Activated CD4-positive, alpha-beta memory T cell treated with anti-CD3 and anti-CD28 coated beads, Interleukin-2, amount 10 ng/mL, durations not matched to agents 7 days and 5 days (primary cell): ENCODE measurements at places on chromosomes 5 and 9. TPM values are rescaled to one million over a fixed set of nuclear protein-coding genes. Genes with fewer than 3 reads are reported as not detected.

Gene IQGAP2
- 124 TPM for total RNA-seq

Gene MPDZ
- not detected for total RNA-seq

Gene IL3
- 1.4 TPM for total RNA-seq

DNA sequence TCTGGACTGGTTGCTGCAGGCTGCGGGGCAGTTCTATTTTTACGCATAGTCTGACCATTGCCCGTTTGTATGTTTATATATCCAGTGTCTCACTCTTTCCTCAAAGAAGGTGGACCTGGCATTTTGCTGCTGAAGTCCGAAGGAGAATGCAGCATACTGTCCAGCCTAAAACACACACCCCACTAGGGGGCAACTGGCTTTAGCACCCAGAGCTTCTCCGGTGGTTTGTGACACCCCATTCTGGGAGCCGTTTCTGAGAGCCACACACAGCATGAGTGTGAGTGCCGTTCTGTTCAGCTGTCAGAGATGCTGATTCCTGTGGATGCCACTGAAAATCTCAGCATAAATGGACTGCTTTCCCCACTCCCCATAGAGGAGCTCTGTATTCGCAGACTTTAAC lies 290.5 kb upstream of the TAS2R1 start:
- no peak for DNase-seq

- no peak for DNase-seq
Observed at GRCh38 chr5:6576861-6577501, 55.9 kb downstream of the NSUN2 start.

Gene RANBP3L
- not detected for total RNA-seq

- DNase-seq: no peak
Observed at GRCh38 chr5:154713615-154714125, 41.5 kb upstream of the LARP1 start.

DNA sequence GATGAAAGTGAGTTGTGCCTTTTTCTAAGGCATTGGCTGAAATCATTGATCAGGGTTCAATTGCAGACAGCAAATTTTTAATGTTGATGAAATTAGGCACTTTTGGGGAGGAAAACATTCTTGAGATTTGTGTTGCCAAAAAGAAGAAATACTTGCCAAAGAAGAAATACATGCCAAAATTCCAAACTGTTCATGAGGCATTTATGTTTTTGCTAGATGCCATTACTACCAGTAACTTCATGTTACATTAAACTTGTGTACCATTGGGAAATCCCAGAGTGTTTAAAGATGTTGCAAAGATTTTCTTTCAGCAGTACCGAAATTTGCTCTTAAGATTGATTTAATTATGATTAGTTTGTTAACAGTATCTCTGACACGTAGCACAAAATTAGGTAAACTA lies 7.0 kb downstream of the XRCC4 start:
- no peak for DNase-seq

DNA sequence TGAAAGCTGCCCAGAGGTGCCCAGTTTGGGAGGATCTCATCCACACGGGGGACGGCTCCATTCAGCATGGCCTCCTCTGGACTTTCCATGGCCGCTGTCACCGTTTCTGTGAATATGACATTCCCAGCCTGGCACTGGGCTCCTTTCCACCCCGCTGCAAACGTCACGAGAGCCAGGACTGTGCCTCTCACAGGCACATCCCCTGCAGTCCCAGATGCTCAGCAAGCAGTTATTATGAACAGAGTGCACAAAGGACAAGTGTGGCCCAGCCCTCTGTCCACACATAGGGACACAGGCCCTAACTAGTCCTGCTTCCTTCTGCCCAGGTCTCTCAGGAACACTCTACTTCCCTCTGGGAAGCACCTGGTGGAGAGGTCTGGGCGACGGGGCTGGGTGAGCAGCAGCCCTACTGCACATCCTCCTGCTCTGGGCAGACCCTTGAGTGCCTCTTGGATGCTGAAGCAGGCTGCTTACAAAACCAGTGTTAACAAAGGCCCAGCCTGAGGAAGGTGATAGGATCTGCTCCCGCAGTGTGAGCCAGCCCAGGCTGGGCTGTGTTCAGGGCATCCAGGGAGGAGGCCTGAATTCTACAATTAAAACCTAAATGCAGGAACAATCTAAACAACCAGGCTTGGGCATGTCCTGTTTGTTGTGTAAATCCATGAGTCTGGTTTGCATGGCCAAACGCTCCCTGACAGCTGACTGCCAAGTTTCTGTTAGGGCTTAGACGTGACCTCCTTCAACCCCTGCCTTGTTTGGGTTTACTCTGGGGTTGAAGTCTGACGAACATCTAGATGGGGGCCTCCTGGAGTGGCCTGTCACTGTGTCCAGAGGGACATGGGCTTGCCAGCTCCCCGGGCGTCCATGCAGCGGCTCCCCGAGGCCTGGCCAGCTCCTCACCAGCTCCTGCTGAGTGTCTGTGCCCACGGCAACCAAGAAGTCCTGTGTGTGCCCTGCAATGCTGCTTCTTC lies 269.8 kb downstream of the GADD45G start:
- DNase-seq: no peak

DNA sequence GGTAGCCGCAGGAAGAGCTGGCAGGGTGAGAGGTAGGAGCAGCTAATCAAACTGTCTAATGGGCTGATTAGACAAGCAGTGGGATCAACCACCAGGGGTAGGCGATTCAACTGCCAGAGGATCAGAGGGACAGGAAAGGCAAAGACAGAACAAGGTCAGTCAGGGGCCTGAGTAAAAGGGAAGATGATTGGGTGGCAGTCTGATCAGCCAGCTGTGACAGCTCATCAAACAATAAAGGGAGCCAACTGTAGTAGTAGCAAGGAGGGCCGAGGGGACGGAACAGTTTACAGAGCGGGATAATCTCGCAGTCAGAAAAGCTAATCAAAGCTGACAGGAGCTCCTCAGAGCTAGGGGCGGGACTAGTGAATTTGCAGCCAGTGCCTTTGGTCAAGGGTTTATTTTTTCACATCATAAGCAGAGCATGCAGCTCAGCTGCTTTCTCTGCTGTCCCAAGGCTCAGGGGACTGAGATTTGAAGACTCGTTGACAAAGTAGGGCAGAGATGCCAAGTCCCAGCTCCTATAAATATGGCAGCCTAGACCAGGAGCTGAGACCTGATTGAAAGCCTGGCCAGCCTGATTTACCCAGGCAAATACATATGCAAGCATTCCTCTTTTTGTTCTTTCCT lies 418.2 kb downstream of the GABRG2 start:
- no peak for DNase-seq

Gene TICAM2
- total RNA-seq: 2.5 TPM

GRCh38 chr5:179762079-179762780 lies 29.6 kb downstream of the MAML1 start:
- peak; percentile 59 for DNase-seq

Gene ACTBL2
- not detected for total RNA-seq

GRCh38 chr5:71681296-71681695 lies 37.8 kb upstream of the CARTPT start:
- DNase-seq: no peak

DNA sequence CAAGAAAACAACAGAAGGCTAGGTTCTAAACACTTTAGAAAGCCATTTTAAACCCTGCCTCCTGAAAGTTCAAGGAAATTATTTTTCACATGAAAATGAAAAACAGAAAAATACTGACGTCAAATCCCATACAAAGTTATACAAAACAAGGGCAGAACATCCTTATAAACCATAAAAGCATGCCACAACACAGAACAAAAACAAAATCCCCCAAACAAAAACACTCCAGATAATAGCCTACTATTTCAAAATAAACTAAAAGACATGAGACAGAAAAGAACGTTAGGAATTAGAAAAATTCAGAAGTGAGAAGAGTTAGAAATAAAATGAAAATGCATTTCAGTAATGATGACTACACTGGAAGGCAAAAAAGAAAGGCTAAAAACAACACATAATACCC lies 173.6 kb downstream of the DCP2 start:
- no peak for DNase-seq

Gene DEPDC1B
- 39.0 TPM for total RNA-seq

DNA sequence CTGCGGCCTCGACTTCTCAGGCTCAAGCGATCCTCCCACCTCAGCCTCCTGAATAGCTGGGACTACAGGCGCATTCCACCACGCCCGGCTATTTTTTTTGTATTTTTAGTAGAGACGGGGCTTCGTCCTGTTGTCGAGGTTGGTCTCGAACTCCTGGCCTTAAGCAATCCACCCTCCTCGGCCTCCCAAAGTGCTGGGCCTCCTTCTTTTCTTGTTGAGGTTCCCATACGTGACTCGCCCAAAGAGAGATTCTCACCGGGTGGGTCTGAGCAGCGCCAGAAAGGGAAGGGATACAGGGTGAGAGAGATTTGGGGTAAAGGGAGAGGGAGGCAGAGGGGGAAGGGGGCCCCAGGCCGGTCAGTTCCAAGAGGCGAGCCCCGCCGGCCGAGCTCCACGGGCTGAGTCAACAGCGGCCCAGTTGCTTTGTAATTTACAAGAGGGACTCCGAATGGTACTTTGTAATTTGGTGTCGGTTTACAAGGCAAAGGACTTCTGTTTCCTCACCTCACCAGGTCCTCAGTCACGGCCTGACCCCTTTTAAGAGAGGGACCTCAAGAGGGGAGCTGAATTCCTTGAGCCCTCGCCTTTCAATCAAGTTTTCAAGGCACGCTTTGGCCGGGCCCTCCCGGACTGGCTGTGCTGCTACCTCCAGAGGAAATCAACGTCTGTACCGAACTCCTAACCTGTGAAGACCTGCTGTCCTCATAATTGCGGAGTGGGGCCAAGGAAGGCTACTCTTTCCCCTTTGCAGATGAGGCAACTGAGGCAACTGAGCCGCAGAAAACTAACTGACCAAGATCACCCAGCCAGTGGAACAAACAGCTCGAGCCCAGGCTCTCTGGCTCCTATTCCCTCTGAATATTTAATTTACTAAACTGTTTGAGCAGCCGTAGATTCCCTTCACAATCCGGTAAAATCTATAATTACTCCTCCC lies 3.3 kb upstream of the DMRT2 start:
- DNase-seq: no peak

DNA sequence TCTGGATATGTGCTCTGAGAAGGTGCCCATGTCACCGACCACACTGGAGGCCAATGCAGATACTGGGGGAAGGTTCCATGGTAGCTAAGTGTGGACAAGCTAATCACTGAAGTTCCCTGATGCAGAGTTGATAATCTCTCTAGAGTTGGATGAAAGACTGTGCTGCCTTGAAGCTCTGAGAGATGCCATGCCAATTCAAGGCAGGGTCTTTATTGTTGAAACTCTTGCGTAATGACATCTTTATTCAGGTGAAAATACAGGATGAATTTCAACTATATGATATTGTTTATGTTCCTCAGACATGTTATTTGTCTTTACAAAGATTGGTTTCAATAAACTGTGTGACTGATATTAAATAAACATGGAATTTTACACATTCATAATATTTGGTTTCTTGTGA lies 167.6 kb upstream of the TMEM161B start:
- DNase-seq: no peak

Gene CDX1
- total RNA-seq: not detected

GRCh38 chr5:4078544-4078943 lies 482.9 kb downstream of the IRX1 start:
- no peak for DNase-seq

GRCh38 chr9:12760758-12761157 lies 14.1 kb upstream of the LURAP1L start:
- no peak for DNase-seq

Gene TAF1L
- total RNA-seq: not detected

DNA sequence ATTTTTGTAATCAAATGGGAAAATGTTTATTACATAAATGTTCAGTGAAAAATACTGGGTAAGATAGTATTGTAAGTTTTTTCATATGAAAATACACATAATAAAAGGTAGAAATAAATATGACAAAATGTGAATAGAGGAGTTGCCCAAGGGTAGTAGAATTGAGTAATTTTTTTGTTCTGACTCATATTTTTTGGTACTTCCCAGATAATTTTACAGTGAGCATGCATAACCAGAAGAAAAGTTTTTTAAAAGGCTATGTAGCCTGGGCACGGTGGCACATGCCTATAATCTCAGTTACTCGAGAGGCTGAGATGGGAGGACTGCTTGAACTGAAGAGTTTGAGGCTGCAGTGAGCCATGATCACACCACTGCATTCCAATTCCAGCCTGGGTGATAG lies 116.9 kb downstream of the PIP5K1B start:
- DNase-seq: no peak

Gene LCN12
- total RNA-seq: 2.5 TPM

Gene SIT1
- 210 TPM for total RNA-seq

Gene ANKRD18B
- 1.1 TPM for total RNA-seq

- no peak for DNase-seq
Observed at GRCh38 chr5:96972599-96973334, 36.9 kb downstream of the LNPEP start.

- DNase-seq: no peak
Observed at GRCh38 chr5:36667824-36668223, 61.4 kb downstream of the SLC1A3 start.

DNA sequence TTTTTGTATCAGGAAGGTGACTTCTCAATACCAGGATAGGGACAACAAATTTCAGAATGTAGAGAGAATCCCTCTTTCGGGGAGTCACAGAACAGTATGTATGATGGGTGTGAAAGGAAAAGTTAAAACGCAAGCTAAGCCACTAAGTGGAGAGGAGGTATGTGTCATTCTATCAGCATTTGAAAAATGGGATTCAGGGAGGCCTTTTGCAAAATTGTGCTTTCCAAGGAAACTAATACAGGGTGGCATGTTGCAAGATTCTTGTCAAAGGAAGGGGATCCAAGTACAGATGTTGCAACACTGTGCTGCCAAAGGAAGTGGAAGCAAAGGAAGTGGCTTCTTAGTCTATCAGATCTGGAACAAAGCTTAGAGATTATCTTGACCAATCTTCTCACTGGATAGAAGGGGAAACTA lies 12.6 kb upstream of the TNIP1 start:
- no peak for DNase-seq

GRCh38 chr5:11955331-11955730 lies 51.1 kb upstream of the CTNND2 start:
- no peak for DNase-seq
